ENCODE measurements at places on chromosomes 1 and 21.

DNA sequence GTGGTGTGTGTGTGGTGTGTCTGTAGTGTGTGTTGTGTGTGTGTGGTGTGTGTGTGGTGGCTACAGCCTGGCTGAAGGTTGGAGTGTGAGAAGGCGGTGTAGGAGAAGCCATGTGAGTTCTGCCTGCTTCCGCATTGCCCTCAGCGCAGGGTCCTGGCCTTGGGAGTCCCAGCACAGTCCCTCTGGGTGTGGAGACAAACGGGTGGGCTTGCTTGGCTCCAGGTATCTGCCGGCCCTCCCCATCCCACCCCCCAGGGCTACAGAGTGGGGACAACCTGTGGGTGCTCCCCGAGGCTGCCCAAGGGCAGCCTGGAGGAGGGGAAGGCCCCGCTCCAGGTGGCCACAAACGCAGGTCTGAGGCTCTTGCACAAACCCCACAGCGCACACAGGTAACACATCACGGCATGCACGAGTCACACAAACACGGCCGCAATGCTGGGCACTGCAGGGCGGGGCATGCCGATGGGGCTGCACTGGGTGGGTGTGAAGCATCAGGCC lies 31.7 kb upstream of the ADARB1 start:
- H3K27ac ChIP-seq = no peak overlapping the region
- H3K4me1 ChIP-seq = peaks cover 15% of the 10 kb centered on the region
- H3K36me3 ChIP-seq = no peaks in the 10 kb centered on the region
- H3K27me3 ChIP-seq = peaks cover 6% of the 10 kb centered on the region

DNA sequence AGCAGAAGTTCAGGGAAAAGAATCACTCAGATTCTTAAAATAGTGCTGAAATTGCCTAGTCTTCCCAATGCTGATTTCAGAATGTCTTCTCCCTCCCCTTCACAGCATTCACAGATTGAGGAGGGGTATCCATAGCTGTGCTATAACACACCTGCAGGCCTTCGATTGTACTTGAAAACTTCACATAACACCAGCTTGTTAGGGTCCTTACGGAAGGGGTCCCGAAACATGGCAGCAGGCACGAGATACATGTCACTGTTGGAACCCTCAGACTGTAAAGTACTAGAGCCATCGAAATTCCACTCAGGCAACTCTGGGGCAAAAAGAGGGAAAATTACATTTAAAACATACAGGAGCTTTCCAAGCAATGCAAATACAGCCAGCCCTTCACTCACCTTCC lies 4.6 kb downstream of the GLUL start:
- no peak overlapping the region for H3K27ac ChIP-seq
- peaks cover 66% of the 10 kb centered on the region for H3K36me3 ChIP-seq
- H3K4me1 ChIP-seq = no peaks in the 10 kb centered on the region
- no peak for DNase-seq

- no peaks in the 10 kb centered on the region for H3K36me3 ChIP-seq
- no peak overlapping the region for H3K27ac ChIP-seq
- no peak for DNase-seq
- H3K4me1 ChIP-seq = peaks cover 4% of the 10 kb centered on the region
These were observed 5.3 kb upstream of the CHD1L start for GRCh38 chr1:147236959-147237791.

DNA sequence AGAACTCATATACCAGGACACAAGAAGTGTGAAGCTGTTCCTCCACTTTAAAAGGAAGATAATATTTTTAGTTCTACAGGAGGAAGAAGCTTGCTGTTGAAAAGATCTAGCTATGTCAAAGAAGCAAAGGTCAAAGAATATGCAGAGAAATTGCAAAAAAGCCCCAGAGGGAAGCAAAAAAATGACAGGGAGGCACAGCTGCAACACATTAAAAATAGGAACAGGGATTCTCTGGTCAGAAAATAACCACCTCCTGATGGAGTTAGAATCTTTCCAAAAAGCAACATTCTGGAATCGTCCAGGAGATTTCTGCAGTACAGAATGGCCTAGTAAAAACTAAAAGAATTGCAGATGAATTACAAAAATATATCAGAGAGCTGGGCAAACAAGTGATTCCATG lies 238.9 kb upstream of the PRMT6 start:
- H3K4me3 ChIP-seq = no peak overlapping the region
- no peaks in the 10 kb centered on the region for H3K27me3 ChIP-seq
- no peaks in the 10 kb centered on the region for H3K4me1 ChIP-seq

GRCh38 chr1:56675763-56676162 lies 30.6 kb downstream of the PRKAA2 start:
- peaks cover 3% of the 10 kb centered on the region for H3K4me1 ChIP-seq
- H3K27ac ChIP-seq = no peak overlapping the region
- H3K27me3 ChIP-seq = no peaks in the 10 kb centered on the region
- no peaks in the 10 kb centered on the region for H3K36me3 ChIP-seq
- DNase-seq = no peak

DNA sequence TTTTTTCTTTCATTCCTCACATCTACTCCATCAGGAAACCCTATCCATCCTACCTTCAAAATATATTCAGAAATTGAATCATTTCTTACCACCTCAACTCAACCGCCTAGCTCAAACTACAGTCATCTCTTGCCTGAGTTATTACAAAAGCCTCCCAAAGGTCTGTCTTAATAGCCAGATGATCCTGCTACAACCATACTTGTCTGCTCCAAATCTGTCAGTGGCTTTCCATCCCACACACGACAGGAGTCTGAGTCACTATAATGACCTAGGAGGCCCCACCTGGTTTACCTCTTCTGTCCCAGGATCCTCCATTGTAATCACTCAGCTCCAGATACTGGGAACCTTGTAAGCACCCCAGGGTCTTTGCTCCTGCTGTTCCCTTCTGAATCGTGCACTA lies 37.1 kb upstream of the IL12RB2 start:
- H3K36me3 ChIP-seq = no peaks in the 10 kb centered on the region
- no peak overlapping the region for H3K27ac ChIP-seq
- no peak overlapping the region for H3K4me3 ChIP-seq
- no peaks in the 10 kb centered on the region for H3K27me3 ChIP-seq

DNA sequence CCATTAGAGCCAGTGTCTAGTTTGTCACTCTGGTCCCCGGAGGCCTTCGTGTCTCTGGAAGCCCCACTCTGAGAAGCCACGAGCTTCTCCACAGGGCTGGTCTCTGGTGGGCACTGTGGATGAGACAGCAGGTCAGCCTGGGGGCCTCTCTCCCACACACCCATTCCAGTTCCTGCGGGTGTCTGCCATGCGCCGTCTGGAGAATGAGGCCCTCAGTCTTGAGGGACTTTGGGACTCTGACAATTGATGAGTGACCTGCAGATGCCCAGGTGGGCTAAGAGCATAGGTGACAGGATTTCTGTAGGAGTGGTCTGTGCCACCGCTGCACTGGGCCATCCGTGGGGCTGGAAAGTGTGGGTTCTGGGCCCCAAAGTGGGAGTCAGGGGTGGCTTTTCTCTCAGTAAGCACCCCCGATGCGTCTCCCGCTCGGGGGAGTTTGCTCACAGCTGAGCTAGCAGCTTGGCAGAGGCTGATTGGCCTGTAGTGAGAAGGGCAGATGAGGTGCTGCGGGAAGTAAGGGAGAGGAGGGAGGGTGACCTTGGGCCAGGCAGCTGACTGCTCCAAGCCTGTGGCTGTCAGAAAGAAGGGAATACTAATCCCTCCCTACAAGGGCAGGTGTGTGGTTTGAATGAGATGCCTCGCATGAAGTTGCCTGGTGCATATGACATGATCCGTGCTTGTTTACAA lies 26.4 kb downstream of the LHX4 start:
- peaks cover 47% of the 10 kb centered on the region for H3K27me3 ChIP-seq
- H3K4me3 ChIP-seq = no peak overlapping the region

- DNase-seq = no peak
- no peak overlapping the region for H3K27ac ChIP-seq
- H3K4me1 ChIP-seq = no peaks in the 10 kb centered on the region
- H3K36me3 ChIP-seq = no peaks in the 10 kb centered on the region
- H3K27me3 ChIP-seq = no peaks in the 10 kb centered on the region
These were observed 117.2 kb upstream of the FGGY start for GRCh38 chr1:59179673-59180072.

DNA sequence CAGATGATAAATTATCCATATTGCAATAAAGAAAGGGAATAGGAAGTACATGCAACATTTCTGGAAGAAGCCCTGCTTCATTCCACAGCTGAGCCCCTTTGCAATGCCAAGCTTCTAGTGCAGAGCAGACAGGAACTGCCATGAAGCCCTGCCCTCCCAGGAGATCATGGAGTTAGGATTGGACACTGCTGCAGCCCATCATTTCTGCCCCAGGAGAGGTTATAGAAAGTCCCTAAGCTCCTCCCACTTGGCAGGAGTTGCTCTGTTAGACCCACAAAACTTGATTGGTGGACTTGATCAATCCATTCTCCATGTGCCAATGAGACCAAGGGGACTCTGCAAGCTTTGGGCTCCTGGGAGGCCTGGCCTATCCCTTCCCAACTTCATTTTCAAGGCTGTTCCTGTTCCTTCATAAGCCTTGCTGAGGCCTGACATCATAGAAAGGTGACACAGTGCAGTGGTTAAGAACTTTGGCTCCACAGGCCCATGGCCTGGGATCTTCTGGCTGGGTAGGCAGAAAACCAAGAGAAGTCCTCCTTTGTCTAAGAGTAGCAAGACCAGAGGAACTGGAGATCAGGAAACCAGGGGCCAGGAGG lies 1.3 kb upstream of the LAPTM5 start:
- no peaks in the 10 kb centered on the region for H3K36me3 ChIP-seq
- no peaks in the 10 kb centered on the region for H3K27me3 ChIP-seq
- DNase-seq = peak; percentile 65

- H3K4me1 ChIP-seq = no peaks in the 10 kb centered on the region
- H3K4me3 ChIP-seq = no peak overlapping the region
- no peak for DNase-seq
- H3K36me3 ChIP-seq = peaks cover 5% of the 10 kb centered on the region
- H3K27me3 ChIP-seq = no peaks in the 10 kb centered on the region
These were observed 573.5 kb downstream of the SMYD3 start for GRCh38 chr1:245933431-245934045.

DNA sequence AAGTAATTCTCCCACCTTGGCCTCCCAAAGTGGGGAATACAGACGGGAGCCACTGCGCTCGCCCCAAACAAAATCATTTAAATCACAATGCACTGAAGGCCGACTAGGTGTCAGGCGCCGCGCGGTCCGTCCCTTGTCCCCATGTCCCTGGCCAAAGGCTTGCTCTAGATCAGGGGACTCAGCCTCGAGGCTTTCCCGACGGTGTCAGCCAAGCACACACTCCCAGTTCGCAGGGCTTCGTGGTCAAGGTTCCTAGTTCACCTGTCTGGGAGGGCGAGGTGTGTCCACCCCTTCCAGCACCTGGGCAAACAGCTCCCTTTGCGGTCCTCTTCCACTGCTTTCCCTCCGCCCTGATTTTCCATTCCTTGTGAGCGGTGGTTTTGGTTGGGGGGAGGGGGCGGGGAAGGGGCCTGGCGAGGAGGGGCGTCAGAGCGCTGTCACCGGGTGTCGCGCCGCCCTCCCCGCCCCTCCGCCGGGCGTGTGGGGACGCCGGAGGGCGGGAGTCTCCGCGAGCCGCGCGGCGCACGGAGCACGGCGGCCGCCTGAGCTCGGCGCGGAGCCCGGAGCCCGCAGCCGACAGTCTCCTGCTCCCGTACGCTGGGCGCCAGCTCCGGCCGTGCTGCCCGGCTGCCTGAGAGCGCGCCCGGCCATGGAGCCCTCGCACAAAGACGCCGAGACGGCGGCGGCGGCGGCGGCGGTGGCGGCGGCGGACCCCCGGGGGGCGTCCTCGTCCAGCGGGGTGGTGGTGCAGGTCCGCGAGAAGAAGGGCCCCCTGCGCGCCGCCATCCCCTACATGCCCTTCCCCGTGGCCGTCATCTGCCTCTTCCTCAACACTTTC lies at the start of gene STUM:
Gene STUM (plus strand): TSS at position 509 of the 838 bp plus-strand sequence. CDS start 141 bp downstream, at position 650.
- H3K4me1 ChIP-seq = no peaks in the 10 kb centered on the region
- DNase-seq = peak; percentile 95
- no peaks in the 10 kb centered on the region for H3K36me3 ChIP-seq

DNA sequence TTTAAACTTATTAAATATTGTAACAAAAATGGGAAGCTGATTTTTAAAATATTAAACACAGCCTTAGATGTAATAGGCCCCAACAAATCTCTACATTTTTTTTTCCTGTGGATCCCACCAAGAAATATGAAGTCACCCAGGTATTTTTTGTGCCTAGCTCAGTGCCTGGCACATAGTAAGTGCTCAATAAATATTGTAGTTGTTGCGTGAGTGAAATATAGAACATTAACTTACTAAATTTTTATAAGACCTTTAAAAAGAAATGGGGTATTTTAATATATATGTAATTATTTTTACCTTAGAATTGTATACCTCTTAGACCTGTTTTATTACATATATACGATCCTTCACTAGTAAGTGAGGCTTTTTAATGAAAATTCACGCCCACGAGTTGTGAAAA lies 569 bp upstream of the DNAH14 start:
- H3K4me1 ChIP-seq = peaks cover 2% of the 10 kb centered on the region
- no peak overlapping the region for H3K27ac ChIP-seq
- H3K27me3 ChIP-seq = no peaks in the 10 kb centered on the region
- no peak for DNase-seq

DNA sequence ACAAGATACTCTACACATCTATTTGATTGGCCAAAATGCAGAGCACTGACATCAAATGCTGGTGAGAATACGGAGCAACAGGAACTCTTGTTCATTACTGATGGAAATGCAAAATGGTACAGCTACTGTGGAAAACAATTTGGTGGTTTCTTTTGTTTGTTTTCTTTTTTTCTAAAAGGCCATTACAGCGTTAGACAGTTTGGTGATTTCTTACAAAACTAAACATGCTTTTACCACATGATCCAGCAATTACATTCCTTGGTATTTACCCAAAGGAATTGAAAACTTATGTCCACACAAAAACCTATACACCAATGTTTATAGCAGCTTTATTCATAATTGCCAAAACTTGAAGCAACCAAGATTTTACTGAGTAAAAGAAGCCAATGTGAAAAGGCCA lies 66.4 kb upstream of the FBXO28 start:
- H3K4me1 ChIP-seq = peaks cover 6% of the 10 kb centered on the region
- no peak for DNase-seq
- H3K4me3 ChIP-seq = no peak overlapping the region

DNA sequence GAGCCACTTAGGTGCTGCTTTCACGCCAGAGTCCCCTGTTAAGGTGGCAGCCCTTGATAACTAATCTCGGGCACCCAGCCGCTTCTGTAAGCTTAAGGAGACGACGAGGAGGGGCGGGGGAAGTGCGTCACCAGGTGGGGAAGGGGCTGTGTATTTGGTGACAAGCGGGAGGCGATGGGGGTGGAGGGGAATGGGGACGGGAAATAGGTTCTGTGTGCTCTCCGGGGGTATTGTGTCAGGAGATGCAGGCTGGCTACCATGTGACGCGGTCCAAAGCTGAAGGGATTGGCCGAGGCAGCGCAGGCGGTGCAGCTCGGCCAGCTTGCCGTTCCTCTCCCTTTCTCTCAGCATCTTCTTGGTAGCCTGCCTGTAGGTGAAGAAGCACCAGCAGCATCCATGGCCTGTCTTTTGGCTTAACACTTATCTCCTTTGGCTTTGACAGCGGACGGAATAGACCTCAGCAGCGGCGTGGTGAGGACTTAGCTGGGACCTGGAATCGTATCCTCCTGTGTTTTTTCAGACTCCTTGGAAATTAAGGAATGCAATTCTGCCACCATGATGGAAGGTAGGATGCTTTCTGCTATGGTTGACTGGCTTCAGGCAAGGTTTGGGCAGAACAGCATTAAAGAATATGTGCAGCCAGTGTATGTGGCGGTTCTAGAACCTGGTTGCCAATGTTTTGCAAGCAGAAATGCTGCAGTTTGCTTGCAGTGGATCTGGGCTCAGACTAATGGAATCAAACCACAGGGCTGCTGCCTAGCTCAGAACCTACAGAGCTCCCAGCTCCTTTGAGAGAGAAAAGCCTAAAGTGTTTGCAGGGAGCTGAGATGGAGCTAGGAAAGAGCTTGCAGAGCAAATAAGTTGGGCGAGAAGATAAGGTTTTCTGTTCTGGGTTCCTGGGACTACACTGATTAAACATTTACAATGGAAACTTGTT lies at the start of gene SGIP1:
Gene SGIP1 (plus strand): TSS at position 350 of the 937 bp plus-strand sequence. CDS start 206 bp downstream, at position 556.
- peak within 1 kb of the TSS; percentile 90 for H3K27ac ChIP-seq
- no peaks in the 10 kb centered on the region for H3K36me3 ChIP-seq
- peaks cover 12% of the 10 kb centered on the region for H3K4me1 ChIP-seq
- H3K27me3 ChIP-seq = no peaks in the 10 kb centered on the region
- peak within 1 kb of the TSS; percentile 70 for H3K4me3 ChIP-seq
